GF-D8 (cell line): ENCODE measurements at places on chromosomes 1 and 21.

DNA sequence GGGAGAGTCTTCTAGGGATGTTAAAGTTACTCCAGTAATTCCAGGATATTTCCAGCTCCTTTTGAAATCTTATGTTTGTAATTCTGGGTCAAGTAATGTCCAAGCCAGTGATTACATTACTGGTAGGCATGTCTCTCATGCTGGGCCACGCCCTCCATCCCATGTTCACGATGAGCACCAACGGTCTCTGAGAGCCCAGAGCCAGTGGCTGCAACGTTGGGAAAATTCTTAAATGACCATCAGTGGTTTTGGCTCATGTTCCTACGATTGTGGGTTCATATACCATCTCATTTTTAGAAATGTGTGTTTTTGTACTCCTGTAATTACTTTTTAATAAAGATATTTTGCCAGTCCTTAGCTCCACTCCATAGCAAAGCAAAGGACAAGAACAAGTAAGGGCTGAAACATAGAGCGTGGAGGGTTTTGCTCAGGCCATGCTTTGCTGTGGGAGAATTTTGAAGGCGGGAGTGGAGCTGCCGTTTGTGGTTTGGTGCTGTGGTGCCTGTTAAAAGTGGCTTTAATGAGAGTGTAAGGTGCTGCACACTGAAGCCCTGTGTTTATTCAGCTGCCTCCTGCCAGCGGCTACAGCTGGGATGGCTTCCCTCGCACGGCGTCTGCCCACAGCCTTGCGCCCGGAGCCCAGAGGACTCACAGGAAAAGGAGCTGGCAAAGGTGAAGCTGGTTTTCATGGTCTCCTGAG is 28.9 kb downstream of the VANGL1 start:
- peak; percentile 85 for DNase-seq

- no peak for DNase-seq
These were observed 355.1 kb downstream of the AJAP1 start for GRCh38 chr1:5009376-5010065.

GRCh38 chr1:202247837-202248795 is 54.5 kb downstream of the LGR6 start:
- no peak for DNase-seq

DNA sequence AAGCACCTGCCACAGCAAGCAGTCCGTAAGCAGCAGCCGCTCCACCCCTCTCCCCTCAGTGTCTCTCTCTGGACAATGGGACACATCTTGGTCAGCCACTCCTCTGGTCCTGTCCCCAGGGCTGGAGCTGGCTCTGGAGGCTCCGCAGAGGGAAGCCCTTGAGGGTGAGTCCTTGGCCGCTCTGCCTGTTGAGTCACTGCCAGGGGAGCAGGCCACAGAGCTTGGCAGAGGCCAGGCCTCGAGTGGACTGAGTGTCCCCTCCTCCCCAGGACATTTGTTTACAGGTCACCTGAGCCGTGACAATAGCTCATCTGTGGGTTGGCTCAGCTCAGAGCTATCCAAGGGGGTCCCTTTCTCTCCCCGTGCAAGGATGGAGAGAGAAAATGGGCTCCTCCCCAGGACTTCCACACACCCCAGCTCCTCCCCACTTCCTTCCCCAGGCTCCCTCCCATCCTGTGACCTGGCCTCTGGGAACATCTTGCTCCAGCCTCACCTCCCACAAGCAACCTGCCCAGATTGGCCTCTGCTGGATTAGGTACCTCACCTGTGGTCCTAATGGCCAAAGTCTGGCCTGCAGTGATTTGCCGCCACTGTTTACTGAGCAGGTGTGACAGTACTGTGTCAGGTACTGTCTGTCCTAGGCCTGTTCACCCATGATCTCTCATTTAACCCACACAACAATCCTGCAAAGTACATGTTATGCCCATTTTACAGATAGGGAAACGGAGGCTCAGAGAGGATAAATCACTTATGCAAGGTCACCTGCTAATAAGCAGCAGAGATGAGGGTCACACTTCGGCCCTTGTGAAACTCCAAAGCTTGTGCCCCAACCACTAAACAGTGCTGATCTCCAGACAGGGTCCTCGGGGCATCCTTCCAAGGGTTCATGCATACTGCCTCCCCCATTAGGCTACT is 4.8 kb downstream of the FAM131C start:
- no peak for DNase-seq

GRCh38 chr1:23470282-23471070 is 13.5 kb downstream of the ASAP3 start:
- no peak for DNase-seq

- no peak for DNase-seq
These were observed 32.1 kb downstream of the TESK2 start for GRCh38 chr1:45458894-45459293.

- no peak for DNase-seq
These were observed 38.0 kb downstream of the ERG start for GRCh38 chr21:38460171-38460742.

- no peak for DNase-seq
These were observed 10.5 kb downstream of the RO60 start for GRCh38 chr1:193069748-193070385.

DNA sequence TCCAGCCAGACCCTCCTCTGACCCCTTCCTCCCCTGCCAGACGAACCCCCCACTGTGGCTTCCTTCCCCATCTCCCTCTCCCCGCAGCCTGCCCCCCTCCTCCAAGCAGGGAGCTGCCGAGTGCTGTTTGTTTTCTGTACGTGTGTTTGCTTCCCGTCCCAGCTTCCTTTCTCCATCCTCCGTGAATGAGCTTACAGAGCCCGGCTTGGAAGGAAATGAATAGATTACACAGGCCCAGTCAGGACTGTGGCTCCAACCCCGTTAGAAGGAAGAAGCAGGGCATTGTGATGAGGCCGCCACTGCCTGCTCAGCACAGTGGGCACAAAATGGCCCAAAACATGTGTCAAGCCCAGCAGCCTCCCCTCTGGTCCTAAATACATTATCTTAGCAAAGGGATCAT is 123.2 kb downstream of the IGSF21 start:
- DNase-seq, result no peak

GRCh38 chr1:20076710-20077461 is 6.9 kb downstream of the PLA2G5 start:
- no peak for DNase-seq

DNA sequence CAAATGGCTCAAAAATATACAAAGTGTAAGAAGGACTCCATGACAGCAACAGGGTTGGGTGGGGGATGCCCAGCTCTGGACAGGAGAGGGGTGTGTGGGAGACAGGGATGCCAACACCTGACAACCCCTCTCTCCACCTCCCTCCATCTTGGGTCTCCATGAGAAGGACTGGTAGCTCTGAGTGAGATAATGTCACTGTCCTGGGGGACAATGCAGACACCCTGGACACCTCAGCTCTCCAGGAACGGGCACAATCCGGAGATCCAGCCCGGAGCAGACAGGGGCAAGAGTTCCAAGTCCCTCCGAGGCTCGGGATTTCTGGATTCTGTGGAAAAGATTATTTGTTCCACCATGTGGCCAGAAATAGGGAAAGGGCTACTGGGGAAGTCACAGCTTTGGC is 122.5 kb downstream of the GLIS1 start:
- no peak for DNase-seq

GRCh38 chr1:211493133-211493871 is 1.3 kb upstream of the RD3 start:
- DNase-seq, result no peak

DNA sequence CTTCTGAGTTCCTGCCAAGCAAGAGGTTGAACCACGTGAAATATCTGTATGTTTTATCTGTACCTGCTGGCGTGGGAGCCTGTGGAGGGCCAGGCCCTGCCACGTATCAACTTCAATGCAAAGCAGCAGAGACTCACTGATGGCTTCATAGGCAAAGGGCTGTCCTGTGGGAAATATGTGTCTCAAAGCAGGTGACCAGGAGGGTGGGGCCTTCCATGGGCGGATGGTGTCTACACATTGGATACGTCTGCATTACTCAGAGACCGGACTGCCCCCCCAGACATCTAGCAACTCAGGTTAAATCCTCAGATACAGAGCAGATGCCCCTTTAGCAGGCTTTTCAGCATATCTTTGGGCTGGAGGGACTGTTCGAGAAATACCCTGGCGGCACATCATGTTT is 210.8 kb upstream of the C1orf174 start:
- no peak for DNase-seq
